ENCODE measurements at places on chromosomes 11 and 22. TPM values are rescaled to one million over a fixed set of nuclear protein-coding genes. Genes with fewer than 3 reads are reported as not detected.

DNA sequence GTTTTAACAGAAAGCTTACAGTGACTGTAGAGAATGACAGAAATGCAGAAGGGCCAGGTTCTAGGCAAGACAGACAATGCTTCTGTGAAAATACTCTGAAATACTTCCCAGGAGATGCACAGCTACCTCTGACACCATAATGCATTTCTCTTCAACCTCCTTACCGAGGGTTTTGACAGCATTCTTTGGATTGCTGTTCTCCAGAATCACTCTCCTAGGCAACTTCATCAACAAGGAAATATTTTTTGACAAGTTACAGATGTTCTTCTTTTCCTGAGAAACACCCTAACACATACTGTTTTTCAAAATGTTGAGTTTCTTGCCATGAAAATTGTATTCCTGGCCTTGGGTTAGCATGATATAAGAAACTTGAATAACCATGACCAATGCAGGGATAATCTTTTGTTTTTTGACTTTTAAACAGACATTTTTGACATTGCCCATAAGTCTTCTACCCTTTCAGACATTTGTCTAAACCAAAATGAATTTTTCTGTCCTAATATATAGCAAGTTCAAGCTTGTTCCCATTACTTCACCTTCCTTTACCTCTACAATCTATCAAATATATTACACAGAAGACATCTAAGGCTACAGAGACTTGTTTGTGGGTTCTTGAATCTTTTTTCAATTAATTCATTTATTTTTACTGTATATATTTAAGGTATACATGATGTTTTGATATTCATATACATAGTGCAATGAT, 108.1 kb downstream of the CCDC34 start:
- H3K36me3 ChIP-seq = peaks cover 2% of the 10 kb centered on the region
- H3K27ac ChIP-seq = no peak overlapping the region
- H3K4me1 ChIP-seq = no peaks in the 10 kb centered on the region
- no peaks in the 10 kb centered on the region for H3K27me3 ChIP-seq
- H3K4me3 ChIP-seq = no peak overlapping the region

DNA sequence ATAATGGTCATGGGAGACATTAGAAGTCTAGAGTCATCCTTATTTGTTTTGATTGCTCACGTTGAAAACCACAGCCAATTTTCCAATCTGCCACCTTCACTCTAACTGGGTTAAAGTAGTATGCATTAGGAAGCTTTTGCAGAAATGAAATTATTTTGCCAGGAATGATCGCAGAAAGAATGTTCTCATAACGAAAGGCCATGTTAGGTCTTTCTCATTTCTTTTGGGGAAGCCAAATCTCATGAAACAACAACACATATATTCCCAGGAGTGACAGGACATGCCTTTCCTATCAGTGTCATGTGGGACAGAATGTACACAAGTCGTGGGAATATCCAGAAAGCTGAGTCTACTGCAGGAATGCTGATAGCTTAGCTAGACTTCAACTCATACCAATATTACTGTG, 386.3 kb downstream of the AASDHPPT start:
- no peaks in the 10 kb centered on the region for H3K36me3 ChIP-seq
- peaks cover 27% of the 10 kb centered on the region for H3K4me1 ChIP-seq
- no peak overlapping the region for H3K4me3 ChIP-seq
- no peaks in the 10 kb centered on the region for H3K27me3 ChIP-seq
- H3K27ac ChIP-seq = no peak overlapping the region
- DNase-seq = no peak

DNA sequence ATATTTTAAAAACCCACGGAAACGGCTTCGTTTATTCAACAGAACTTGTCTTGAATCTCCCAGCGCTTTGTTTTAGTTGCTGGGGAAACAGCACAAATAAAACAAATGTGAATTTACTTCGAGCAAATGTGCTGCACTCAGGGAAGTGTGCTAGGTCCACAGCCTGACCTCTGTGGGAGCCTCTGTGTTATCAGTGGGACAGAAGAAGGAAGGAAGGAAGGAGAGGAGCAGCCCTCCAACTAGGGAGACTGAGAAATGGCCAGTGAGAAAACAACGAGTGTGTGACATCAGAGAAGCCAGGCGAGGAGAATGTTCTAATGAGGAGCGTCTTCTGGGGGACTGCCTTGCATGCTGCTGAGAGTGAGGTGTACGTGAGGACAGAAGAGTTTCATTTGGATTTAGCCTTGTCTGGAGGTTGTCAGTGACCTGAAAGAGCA, 42.7 kb downstream of the PPP6R3 start:
- no peak overlapping the region for H3K4me3 ChIP-seq
- no peaks in the 10 kb centered on the region for H3K27me3 ChIP-seq
- H3K36me3 ChIP-seq = no peaks in the 10 kb centered on the region
- H3K27ac ChIP-seq = peak overlapping the region; percentile 98
- peaks cover 64% of the 10 kb centered on the region for H3K4me1 ChIP-seq
- DNase-seq = no peak

DNA sequence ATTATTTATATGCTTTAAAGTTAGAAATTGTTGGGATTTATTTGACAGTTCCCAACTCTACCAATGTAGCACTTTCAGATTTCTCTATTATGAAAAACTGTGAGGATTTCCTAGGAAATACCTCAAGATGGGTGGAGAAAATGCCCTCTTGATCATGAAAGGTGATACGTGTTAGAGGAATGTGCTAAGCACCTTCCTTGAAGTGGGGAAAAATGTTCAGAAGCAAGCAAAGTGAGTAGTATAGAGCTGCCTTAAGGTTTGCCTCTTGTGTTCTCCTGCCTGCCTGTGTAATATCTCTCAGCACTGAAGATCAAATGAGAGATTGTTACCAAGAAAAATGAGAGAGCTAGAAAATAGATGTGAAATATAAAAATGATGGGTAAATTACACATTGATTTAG, 58.2 kb downstream of the YAP1 start:
- no peaks in the 10 kb centered on the region for H3K27me3 ChIP-seq
- H3K4me3 ChIP-seq = no peak overlapping the region
- H3K4me1 ChIP-seq = peaks cover 19% of the 10 kb centered on the region
- peaks cover 11% of the 10 kb centered on the region for H3K36me3 ChIP-seq
- H3K27ac ChIP-seq = peak overlapping the region; percentile 64

Gene AMOTL1
- total RNA-seq = 39.8 TPM

Gene PARVG
- 0.94 TPM for total RNA-seq

GRCh38 chr11:73538381-73538872, 59.5 kb downstream of the FAM168A start:
- no peak for DNase-seq
- no peaks in the 10 kb centered on the region for H3K36me3 ChIP-seq
- no peaks in the 10 kb centered on the region for H3K27me3 ChIP-seq
- peaks cover 57% of the 10 kb centered on the region for H3K4me1 ChIP-seq
- H3K4me3 ChIP-seq = peak overlapping the region; percentile 19

DNA sequence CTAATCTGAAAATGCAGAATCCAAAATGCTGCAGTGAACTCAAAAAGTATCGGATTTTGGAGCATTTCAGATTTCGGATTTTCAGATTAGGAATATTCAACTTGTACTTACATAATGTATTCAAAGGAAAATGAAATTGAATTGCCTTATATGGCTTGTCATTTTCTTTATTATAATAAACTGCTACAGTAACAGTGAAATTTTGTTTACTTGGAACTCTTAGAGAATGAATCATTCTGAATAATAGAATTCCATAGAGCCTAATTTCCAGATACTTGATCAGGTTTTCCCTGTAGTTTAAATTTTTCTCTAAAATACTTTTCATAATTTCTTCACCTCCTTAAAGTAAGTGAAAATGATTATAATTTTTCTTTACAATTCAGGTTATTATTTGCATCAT, 17.3 kb downstream of the TTC17 start:
- H3K4me1 ChIP-seq = peaks cover 14% of the 10 kb centered on the region
- peaks cover 4% of the 10 kb centered on the region for H3K36me3 ChIP-seq
- no peaks in the 10 kb centered on the region for H3K27me3 ChIP-seq
- no peak overlapping the region for H3K27ac ChIP-seq
- no peak overlapping the region for H3K4me3 ChIP-seq
- no peak for DNase-seq
